ENCODE measurements at places on chromosomes 5 and 9. TPM values are rescaled to one million over a fixed set of nuclear protein-coding genes. Genes with fewer than 3 reads are reported as not detected.

Gene SPINK7
- not detected for total RNA-seq

Gene DND1
- total RNA-seq, result not detected

Gene PCDHB10
- total RNA-seq, result 2.6 TPM

Gene FIBCD1
- total RNA-seq, result not detected

Gene SMIM32
- under 0.01 TPM for total RNA-seq

Gene UBQLN1
- total RNA-seq, result 92.4 TPM

Gene SLC36A3
- total RNA-seq, result not detected
